ENCODE measurements at places on chromosomes 16 and 17.

GRCh38 chr16:4416200-4417032 lies at the start of gene CORO7:
Gene CORO7 (minus strand): TSS chr16:4416596. CDS start chr16:4416518, 78 bp downstream.
- DNase-seq = peak; percentile 89

DNA sequence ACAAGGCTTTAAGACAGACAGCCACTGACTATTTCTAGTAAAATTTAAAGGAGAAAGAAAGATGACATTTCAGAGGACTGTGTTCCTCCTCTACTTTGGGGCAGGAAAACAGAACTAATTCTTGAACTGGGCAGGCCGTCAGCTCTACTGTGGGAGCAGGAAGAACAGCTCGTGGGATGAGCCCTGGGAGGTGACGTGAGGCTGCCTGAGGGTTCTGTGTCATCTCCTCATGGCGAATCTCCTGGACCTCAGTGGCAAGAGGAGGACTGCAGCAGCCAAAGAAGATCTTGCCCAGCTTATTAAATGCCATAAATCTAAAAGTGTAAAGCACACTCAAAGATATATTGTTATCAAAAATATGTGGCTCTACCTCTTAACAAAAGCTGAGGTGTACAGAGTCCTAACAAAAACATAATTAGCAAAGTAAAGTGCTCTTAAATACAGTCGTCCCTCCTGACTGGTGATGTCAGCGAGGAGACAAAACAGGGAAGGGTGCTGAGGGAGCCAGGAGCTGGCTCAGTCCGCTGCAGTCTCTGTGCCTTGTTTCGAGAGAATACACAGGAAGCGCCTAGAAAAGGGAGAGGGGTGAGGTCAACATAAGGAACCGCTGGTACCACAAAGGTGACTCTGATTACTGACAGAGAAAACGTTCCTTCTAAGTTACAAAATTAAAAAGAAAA lies 58.0 kb downstream of the CREBBP start:
- no peak for DNase-seq

- DNase-seq = no peak
These were observed 1.0 kb downstream of the RNF166 start for GRCh38 chr16:88705076-88705684.

DNA sequence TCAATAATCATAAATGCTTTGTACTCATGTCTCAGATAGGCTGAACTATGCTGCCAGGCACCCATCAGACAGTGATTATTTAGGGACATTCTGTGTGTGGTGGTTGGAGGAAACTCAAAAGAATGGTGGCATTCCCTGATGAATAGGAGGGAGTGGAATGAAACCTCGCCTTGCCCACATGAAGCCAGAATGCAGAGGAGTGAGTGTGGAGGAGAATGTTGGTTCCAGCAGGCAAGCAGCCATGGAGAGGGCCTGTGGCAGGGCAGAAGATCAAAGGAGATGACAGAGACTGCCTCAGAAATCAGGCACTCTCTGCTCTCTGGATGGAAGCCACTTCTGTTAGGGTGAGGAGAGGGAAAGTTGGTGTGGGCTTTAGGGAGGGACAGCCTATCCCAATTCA lies 22.5 kb downstream of the KCTD19 start:
- no peak for DNase-seq

- no peak for DNase-seq
These were observed 2.9 kb upstream of the RHBDF2 start for GRCh38 chr17:76504117-76504516.

- no peak for DNase-seq
These were observed 16.0 kb downstream of the DCUN1D3 start for GRCh38 chr16:20884240-20884556.

GRCh38 chr16:57620335-57621231 lies 7.8 kb upstream of the ADGRG1 start:
- DNase-seq = no peak

DNA sequence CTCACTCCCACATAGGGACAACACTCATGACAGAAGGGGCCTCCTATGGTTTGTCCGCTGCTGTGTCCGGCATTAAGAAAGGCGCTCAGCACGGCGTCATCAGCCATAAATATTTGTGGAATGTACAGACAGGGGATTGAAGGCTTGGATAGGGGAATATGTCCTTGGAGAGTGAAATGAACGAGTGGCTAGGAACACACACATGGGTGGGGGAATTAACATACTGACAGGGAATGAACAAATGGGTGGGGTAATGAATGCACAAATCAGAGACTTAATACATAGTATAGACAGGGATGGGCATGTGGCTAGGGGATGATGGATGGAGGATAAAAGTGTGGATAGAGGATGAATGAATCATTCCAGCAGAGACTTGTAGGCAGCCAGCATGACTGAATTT lies 154.0 kb upstream of the HSBP1 start:
- DNase-seq = no peak

DNA sequence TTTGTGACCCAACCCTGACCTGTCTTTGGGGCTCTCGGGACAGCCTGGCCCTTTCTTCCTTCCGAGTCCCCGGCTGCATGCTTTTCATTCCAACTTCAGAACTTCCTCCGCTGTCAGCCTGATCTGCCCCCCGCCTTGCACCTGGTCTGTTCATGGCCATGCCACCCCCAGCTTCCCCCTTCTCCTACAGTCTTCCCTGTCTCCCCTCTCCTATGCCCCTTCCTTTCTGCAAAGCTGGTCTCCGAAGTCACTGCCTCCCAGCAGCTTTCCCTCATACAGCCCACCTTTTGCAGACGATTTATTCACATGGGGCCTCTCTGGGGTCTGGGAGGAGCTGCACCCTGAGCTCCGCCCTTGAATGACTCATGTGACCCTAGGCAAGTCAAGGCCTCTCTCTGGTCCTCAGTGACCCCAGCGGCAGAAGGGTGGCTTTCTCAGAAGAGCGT lies 47.1 kb upstream of the SDK2 start:
- no peak for DNase-seq

DNA sequence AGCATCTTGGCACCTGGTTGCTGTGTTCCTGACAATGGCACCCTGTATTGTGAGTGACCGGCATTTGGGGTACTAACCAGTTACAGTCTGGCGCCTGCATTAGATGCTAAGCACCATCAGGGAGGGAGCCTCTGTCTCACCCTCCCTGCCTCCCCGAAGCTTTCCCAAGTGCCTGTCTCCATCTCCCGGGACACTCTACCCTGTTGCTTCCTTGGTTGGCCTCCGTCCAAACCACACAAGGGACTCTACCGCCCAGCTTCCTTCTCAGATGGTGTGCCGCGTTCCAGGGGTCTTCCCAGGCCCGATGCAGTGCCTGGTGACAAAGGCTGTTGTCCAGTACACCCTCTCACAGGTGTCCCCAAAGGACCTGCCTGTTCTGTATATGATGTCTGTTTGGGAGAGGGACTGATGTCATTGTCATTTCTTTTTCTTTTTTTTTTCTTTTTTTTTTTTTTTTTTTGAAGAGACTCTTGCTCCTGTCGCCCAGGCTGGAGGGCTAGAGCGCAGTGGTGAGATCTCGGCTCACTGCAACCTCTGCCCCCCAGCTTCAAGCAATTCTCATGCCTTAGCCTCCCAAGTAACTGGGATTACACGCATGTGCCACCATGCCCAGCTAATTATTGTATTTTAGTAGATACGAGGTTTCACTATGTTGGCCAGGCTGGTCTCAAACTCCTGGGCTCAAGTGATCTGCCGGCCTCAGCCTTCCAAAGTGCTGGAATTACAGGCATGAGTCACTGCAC lies 6.7 kb downstream of the SNN start:
- no peak for DNase-seq

DNA sequence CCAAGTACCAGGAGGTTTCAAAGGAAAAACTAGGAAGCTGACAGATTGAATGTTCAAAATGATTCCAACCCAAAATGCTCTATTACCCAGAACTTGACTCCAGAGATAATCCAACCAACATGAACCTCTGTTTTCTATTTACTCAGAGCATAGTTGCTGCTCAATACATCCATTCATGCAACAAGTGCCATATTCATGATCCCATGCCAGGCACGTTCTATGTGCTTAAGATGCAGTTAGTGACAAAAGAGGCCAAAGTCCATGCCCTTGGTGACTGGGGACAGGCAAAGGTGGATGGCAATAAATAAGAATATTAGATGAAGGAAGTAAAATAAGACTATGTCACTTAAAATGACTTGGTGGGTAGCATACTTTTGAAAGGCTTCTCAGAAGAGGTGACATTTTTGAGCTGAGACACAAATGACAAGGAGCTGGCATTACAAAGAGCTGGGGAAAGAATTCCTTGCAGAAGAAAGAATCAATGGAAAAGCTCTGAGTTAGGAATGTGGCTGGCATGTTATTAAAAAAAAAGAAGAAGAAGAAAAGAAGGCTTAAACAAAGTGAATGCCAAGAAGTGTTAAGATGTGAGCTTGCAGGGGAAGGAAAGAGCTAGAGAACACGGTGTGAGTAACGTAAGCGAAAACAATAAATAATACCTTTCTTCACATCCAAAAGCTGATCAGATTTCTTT lies 34.5 kb downstream of the TOX3 start:
- no peak for DNase-seq

GRCh38 chr16:83806731-83807130 lies 1.0 kb upstream of the HSBP1 start:
- DNase-seq = no peak

GRCh38 chr17:82351254-82351712 lies 7.8 kb upstream of the TEX19 start:
- DNase-seq = no peak

DNA sequence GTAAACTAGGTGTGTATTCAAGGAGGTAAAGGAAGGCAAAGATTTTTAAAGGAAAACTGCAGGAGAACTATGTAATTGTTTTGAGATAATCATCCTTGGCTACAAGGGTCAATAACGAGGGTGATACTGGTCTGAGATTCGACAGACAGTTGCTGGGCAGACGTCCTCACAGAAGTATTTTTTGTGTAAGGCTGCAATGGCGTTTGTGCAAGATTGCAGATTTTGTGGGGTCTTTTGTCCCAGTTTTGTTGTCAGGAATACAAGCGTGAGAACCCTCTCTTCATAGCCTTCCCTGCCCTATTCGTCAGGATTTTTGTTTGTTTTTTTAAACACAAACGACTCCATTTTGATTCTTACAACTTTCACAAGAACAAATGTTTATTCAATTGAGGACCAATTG lies 57.5 kb downstream of the GPR139 start:
- DNase-seq = no peak

DNA sequence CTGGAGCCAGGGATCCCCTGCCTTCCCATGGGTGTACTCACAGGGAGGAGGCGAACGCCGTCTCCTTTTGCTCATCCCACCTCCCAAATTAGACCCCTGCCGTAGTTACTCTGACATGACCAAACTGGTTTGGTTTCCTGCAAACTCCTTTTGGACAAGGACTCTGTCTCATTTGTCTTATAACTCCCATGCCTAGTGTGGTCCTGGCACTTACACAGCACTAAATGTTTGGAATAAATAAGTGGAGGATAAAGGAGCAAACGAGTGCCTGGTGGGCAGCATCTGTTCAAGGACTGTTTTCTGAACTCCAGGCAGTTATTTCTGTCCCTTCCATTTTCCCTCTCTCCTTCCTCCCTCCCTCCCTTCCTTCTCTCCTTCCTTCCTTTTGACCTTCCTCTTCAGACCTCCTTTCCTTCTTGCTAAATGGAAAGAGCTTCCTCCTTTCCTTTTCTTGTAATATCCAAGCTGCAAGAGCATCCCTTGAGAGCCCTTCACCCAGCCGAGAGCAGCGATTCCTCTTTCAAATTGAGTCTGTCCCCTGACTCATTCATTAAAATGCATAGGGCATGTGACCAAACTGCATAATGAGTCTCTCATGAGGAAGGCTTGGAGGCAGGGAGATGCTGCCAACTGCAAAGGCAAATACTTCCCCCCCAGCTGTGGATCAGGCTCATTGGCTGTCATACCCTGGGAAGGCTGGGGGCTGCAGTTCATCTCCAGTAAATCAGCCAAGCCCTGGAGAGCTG lies 36.8 kb downstream of the CHD9 start:
- peak; percentile 80 for DNase-seq

GRCh38 chr17:68061512-68062313 lies 26.2 kb downstream of the KPNA2 start:
- no peak for DNase-seq

GRCh38 chr16:65845466-65846209 lies 520.9 kb upstream of the CDH5 start:
- no peak for DNase-seq

DNA sequence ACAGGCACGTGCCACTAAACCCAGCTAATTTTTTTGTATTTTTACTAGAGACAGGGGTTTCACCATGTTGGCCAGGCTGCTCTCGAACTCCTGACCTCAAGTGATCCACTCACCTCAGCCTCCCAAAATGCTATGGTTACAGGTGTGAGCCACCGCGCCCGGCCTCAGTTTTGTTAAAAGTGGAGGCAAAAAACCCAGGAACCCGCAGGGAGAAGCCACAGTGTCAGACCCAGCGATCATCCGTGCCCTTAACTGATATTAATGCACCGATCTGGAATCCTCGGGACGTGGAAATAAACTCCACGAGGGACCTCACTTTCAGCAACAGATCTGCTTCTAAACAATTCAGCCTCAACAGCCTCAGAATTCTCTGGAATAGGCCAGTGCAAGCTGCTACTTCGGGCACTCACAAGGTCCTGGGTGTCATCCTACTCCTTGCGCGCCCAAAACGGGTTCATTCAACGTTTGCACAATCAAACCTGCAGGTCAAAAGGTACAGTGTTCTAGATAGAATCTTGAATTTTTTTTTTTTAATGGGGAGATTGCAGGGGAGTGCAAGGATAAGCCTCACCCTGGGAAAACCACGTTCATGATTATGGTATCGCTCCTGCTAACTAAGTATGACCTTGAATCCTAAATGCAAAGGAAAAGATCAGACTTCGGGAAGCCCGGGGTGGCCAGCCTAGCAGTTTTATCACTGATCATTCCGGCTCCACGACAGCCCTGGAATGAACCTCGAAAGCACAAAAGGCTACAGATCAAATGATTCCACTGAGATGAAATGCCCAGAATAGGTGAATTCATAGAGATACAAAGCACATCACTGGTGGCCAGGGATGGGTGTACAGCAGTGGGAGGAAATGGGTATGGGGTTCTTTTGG lies 22.4 kb downstream of the LITAF start:
- no peak for DNase-seq

DNA sequence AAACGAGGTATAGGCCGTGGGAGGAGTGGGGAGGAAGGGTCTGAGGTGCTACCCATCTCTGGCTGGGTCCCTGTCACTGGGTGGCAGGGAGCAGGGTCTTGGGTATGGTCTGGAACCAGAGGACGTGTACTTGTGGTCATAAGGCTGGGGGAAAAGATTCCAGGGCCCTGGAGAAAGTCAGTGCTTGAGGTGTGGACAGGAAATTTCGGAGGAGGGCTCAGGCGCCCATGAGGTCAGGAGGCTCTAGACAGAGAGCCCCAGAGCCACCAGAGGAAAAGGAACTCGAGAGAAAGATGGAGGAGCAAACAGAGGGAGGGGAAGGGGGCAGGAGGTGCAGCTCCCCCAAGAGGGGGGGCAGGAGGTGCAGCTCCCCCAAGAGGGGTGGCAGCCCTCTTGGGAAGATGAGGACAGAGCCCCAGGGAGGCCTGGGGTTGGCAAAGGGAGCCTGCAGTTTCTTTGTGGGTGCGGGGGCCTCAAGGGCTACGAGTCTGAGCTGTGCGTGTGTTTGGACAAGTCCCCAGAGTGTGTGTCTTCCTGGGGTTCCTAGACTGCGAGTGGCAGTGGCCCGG lies 683 bp upstream of the SLC7A6 start:
- DNase-seq = no peak
